HCEC 1CT (cell line): ENCODE measurements at places on chromosomes 6 and 20.

GRCh38 chr6:2658788-2659187 lies 91.9 kb downstream of the MYLK4 start:
- DNase-seq = no peak

DNA sequence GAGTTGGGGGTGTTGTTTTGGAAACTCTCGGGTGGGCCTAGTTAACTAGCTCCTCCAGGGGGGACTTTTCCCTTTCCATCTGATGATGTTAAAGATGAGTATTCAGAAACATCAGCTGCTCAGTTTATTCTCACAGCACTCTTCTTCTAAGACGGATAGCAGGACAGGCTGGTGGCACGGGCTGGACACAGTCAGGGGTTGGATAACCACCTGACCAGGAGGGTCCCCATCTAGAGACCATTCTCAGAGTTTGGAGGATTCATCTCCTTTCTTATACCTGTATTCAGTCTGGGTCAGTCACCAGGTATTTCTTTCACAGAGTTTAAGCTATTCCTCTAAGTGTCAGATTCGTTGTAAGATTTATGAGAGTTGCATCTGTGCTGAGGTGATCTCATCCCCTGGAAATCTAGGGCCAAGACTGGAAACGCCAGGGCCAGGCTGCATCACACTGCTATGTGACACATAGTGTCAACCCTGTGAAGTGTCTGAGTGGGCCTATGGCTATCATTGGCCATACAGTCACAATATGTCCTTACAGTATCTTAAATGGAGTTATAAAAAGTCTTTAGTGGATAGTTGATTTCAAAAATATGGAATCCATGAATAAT lies 111.7 kb downstream of the FAM50B start:
- peak; percentile 9 for DNase-seq

DNA sequence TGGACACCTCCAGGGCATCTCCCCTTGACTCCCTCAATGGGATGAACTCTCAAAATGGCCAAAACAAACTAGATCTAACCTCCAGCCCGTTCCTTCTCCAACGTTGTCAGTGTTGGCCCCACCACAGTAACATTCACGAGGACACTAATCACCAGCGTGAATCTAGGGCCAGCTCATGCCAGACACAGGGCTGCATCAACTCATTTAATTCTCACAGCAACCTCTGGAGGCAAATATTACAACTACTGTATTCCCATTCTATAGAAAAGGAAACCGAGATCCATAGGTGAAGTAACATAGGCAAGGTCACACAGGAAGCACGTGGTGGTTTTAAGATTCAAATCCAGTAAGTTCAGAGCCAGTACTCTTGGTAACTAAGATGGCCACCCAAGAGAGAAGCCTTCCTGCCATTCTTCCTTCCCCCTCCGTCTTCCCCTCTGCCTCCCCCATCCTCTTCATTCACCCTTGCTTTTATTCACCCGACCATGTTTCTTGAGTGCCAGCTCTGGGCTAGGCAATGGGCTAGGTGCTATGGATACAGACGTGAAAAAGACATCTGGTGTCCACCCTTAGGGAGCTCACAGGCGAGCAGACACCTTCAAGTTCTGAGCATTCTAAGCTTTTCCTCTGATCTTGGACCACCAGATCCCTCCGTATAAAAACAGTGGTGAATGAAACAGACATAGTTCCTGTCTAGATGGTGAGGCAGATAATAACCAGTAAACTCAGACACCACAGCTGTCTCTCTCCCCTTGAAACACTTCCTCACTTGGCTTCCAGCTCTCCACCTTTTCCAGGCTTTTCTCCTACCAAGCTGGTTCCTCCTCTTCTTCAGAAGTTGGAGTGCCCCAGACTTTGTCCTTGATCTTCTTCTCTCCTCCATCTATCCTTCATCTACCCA lies 9.6 kb downstream of the CCM2L start:
- no peak for DNase-seq

- DNase-seq = no peak
Measured at GRCh38 chr6:134171517-134171916, 119.1 kb upstream of the SLC2A12 start.

DNA sequence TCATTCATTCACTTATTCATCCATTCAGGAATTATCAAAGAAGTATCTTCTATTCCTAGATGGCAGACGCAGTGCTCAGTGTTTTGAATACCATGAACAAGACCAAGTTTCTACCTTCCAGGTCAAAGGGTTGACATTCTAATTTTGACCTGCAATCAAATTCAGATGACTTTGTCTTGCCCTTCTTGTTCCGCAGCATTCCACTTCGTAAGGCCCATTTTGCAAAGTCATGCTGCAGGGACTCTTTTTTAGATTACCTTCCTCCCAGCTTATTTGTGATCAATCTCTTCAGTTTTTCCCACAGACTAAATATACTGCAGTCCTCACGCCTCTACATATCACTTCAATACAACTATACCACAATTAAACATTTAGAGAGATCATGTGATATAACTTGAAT lies 7.1 kb upstream of the TAAR1 start:
- no peak for DNase-seq

DNA sequence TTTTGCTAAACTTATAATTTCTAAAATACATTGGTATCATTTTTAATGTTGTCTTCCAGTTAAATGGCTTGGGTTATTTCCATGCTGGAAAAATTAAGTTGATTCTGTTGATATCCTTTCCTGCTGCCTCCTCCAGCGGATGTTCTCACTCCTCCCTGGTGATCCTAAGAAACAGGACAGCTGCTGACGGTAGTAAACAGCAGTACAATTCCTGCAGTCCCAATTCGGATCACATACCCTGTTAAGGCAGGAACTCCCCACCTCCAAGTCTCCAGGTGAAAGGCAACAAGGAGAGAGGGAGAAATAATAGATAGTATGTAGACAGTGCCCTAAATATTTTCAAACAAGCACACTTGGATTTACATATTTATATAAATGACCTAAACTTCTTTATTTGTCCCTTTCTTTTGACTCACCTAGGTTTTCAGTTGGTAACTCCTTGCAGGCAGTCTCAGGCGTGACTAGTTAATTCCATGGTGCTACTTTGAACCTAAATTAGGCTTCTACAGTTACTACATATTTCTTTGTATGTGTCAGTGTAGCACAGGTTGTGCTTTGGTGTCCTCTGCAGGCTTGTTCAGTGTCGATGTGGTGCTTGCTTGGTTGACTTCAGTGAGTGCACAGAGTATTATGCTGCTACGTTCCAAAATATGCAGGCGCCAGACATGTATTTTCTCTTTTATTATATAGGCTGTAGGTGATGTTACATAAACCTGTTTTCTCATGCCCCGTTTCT lies 126.0 kb downstream of the ADGRB3 start:
- no peak for DNase-seq

GRCh38 chr6:34798057-34798456 lies 6.2 kb downstream of the BLTP3A start:
- no peak for DNase-seq

DNA sequence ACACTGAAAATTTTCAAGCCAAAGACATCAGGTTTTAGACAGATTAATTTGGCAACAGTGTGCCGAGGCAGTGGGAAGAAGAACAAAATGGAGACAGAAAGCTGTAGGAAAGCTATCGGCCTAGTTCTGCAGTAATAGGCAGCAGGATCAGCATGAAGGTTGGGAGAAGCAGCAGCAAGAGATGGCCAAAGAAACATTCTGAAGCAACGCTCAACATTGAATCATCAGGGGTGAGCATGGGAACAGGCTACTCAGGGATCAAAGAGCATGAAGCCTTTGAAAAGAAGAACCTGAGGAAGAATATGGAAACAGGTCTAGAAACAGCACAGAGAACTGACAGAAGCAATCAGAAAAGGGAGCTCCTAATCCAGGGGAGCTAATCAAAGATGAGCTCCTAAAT lies 7.1 kb upstream of the DST start:
- DNase-seq = peak; percentile 74

- DNase-seq = no peak
Measured at GRCh38 chr6:17808609-17809008, 101.9 kb upstream of the NUP153 start.

- DNase-seq = no peak
Measured at GRCh38 chr20:52975803-52976531, 3.8 kb downstream of the TSHZ2 start.

GRCh38 chr6:150874179-150874578 lies 8.7 kb downstream of the MTHFD1L start:
- no peak for DNase-seq

- no peak for DNase-seq
Measured at GRCh38 chr6:18985996-18986395, 598.8 kb downstream of the RNF144B start.
